ENCODE measurements at places on chromosomes 16 and 17.

- DNase-seq: no peak
These were observed 14.2 kb downstream of the TRPV1 start for GRCh38 chr17:3594976-3595375.

- no peak for DNase-seq
These were observed 3.1 kb upstream of the DNAJA2 start for GRCh38 chr16:46976550-46976949.

- DNase-seq: no peak
These were observed 287.8 kb upstream of the FOXF1 start for GRCh38 chr16:86222547-86222946.

DNA sequence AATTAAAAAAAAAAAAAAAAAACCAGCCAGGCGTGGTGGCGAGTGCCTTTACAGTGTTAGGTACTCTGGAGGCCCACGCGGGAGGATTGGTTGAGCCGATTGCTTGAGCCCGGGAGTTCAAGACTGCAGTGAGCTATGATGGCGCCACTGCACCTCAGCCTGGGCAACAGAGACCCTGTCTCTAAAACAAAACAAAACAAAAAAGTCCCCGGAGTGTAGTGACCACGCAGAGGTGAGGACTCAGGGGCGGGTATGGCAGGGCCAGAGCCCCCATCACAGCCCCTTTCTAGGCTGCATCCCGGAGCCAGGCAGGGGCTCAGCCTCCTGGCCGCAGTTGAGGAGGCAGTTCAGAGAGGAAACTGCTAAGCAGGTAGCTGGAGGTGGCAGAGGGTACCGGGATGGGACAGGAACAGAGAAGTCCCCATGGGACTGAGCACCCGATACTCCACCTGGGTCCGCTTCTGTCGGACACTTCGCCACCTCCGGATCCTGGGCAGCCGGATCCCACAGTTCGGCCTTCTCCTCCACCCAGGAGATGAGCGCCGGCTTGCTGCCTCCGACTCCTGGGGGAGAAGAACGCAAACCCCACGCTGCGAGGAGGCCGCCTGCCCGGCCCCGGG is 800 bp downstream of the ZNF747 start:
- peak; percentile 42 for DNase-seq

- DNase-seq: no peak
These were observed 1.6 kb upstream of the SMARCD2 start for GRCh38 chr17:63843910-63844677.

DNA sequence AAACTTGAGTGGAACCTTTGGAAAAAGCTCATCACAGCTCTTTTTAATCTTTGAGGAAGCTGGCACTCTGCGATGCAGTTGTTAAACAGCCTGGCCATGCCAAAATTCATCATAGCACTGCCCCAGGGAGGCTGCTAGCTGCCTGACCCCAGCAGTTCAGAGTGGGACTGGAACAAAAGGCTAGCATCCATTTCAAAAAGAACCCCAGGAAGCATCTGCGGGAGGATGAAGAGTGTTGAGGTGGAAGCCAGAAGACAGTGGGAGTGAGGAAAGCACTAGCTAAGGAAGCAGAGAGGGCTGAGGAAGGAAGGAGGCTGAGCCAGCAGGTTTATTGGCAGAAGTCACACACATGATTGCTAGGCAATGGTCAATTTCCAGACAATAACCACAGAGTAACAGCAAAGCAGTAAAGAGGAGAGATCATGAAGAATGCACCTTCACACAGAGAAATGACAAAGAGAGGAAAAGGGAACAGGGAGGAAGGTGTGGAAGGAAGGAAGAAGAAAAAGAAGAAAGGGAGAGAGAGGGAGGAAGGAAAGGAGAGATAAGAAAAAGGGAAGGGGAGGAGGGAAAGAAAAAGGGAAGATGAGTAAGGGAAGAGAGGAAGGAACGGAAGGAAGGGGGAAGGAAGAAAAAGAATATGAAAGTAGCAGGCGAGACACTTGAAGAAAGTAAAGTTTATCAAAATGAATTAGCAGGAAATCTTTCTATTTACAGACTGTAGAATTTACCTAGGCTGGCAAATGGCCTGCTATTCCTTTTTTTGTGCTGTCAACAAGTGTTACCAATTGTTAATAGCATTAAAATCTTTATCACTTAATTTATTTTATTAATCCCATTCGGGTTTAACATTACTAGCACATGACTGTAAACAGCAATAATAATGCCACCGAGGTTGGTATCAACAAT is 270.0 kb upstream of the PSMD7 start:
- DNase-seq: no peak

- DNase-seq: no peak
These were observed 1.8 kb downstream of the TPSD1 start for GRCh38 chr16:1257561-1258224.

DNA sequence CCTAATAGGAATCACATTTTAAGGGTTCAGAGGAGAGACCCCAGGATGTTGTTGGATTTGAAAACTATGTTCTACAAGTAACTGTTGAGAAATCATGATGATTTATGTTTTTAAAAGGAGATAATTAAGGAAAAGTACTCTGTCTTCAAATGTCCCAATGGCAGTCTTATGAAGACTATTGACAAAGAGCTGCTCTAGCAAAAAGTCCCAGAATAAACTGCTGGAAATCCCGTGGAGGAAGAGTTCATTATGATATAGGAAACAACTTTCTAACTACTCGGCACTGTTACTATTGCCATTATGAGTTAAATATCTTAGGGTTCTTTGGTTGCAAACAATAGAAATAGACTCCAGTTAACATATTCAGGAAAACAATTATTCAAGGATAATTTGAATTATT is 65.6 kb upstream of the GAS7 start:
- no peak for DNase-seq

- no peak for DNase-seq
These were observed 7.1 kb downstream of the AKAP1 start for GRCh38 chr17:57092171-57092570.

- no peak for DNase-seq
These were observed 3.7 kb upstream of the BANP start for GRCh38 chr16:87947356-87948118.

DNA sequence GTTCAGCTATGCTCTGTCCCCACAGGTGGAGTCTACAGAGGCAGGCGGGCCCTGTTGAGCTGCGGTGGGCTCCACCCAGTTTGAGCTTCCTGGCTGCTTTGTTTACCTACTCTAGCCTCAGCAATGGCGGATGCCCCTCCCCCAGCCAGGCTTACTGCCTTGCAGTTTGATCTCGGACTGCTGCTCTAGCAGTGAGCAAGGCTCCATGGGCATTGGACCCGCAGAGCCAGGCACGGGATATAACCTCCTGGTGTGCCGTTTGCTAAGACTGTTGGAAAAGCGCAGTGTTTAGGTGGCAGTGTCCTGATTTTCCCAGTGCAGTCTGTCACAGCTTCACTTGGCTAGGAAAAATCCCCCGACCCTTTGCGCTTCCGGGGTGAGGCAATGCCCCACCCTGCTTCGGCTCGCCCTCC is 89.1 kb downstream of the BCAS3 start:
- peak; percentile 26 for DNase-seq

GRCh38 chr16:86833136-86833535 is 254.8 kb downstream of the FOXL1 start:
- DNase-seq: no peak

DNA sequence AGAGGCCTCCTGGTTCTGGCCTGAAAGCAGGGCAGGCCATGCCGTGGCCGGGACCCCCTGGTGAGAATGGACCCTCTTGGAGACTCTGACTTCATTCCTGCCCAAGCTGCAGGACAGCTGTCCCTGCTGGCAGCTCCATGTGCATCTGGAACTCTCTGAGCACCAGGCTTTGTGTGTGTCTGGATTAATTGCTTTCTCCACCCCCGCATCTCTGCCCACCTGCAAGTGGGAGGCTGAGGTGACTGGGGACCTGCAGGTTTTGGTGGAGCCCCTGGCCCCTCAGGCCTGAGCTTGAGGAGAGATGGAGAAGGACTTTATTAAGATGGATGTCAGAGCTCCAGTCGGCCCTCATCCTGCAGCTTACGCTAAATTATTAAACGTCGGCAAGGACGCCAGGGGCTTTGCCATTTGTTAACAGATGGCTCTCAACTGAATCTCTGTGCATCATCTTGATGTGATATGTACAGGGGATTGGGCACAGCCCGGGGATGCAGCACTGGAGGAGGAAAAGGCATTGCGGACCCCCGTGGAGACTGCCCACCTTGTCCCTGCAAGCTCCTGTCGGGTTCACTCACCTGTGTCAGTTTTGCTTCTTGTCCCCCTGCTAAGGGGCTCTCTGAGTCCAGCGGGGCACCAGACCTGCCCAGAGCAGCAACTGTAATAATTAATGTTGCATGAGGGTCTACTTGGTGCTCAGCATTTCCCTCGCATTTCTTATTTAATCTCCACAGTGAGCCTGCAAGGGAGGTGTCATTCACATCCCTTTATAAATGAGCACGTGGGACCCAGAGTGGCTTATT is 154.1 kb upstream of the RPL38 start:
- no peak for DNase-seq

DNA sequence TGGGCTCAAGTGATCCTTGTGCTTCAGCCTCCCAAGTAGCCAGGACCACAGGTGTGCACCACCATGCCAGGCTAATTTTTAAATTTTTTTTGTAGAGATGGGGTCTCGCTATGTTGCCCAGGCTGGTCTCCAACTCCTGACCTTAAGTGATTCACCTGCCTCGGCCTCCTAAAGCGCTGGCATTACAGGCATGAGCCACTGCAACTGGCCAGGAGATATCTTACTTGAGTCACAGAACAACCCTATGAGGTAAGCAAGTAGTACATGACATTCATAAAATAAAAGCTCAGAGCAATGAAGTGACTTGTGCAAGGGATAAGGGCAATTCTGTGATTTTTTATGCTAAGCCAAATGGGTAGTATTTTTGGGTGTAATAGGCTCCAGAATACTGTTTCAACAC is 57.3 kb downstream of the CDC27 start:
- DNase-seq: no peak

DNA sequence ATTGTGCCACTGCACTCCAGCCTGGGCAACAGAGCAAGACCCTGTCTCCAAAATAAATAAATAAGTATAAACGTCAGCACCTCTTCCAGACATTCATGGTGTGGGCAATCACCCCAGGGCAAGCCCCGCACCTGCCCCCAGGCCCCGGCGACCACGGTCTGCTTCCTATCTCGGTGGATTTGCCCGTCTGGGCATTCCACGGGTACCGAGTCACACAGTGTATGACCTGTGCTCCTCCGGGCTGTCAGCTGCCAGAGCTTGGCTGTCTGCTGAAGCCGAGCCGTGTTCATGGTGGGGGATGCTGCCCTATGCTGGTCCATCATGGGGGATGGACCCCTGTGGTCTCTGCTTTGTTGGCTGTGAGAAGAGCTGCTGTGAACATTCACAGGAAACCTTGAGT is 15.4 kb downstream of the CYBC1 start:
- DNase-seq: no peak

DNA sequence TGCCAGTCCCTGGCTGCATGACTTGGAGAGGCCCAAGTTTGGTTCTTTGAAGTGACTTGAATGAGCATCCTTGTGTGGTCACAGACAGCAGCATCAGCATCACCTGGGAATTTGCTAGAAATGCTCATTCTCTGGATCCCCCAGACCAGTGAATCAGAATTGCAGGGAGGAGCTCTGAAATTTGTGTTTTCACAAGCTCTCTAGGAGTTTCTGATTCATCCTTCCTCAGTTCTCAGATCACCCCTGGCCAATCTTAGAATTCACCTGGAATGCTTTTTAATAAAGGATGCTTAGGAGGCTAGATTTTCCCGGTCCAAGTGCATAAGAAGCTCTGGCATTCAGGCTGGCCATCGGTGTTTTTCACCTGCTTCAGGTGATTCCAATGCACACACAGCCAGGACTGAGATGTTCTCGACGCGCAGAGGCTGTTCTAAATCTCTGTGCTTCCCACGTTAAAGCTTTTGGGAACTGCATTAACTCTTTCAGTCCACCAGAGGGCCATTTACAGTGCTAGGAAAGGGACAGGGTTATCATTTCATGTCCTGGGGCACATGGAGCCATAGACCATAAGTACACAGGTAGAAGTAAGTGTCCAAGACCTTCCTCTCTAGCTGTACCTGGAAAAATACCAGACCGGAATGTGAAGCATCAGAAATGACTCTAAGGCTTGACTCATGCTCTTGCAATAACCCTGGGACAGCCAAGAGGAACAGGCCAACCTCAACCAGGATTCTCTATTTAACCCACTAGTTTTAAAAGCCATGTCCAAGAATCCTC is 85.7 kb upstream of the XYLT1 start:
- no peak for DNase-seq

- DNase-seq: no peak
These were observed 257.1 kb downstream of the FTO start for GRCh38 chr16:53960954-53961616.

DNA sequence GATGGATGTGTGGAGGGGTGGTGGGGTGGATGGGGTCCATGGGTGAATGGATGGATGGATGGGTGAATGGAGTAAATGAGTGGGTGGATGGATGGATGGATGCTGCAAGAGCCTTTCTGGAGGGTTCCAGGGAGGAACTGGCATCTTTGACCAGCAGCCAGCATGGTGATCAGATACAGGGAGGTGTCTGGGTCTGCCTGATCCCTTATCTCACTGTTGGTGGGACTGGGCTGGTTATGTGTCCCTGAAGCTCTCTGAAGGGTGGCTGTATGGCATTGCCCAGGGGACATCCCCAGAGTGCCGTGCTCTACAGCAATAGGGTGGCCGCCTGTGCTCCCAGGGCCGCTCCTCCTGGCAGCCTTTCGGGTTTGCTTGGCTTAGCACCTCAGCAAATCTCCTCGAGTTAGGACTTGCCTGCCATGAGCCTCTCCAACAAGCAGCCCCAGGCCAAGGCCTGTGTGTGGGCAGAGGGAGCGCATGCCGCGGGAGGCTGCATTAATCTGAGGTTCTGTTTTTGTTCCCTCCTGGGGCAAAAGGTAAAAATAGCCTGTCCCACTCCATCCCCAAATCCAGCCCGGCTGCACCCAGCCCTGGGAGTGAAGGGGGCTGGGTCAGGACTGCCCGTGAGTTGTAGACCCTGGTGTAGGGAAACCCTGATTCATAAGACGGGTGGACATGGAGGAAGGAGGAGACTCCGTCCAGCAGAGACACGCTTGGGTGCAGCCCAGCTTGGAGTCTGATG is 165.4 kb downstream of the SEC14L1 start:
- no peak for DNase-seq

- no peak for DNase-seq
These were observed 41.0 kb downstream of the FOXL1 start for GRCh38 chr16:86619239-86619794.

- DNase-seq: peak; percentile 59
These were observed 229.6 kb downstream of the MRTFB start for GRCh38 chr16:14300705-14301168.

DNA sequence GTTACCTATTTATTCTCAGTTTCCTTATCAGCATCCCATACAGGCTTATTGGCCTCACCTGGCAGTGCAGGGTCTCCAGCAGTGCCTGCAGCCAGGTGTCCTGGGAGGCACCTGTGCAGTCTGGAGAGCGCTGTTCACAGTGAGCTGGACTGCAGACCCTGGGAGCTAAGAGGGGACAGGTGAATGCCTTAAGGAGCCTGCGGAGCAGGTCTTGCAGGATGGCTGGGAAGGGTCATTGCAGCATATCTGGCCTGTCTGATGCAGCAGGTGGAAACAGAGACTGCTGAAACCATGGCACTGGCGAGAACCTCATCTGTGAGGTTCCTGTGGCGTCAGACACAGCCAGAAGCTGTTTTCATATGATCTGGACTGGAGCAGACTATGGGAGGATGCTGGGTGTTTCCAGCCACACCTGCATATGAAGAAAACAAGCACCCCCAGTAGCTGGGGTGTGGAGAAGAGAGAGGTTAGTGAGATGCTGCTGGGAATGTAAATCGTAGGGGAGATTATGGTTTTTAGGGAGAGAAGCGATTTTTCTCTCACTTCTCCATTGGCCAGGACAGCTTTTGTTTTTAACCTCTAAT is 77.0 kb downstream of the NTN1 start:
- no peak for DNase-seq

- peak; percentile 59 for DNase-seq
These were observed 3.3 kb upstream of the LAT start for GRCh38 chr16:28981517-28981916.
